Mammary epithelial cell (primary cell): ENCODE measurements at places on chromosomes 16 and 17.
A peak's percentile ranks its signal among the peaks of the same experiment; 100 is the strongest.

GRCh38 chr17:36665417-36665816 lies 64.0 kb downstream of the MRM1 start:
- peak; percentile 20 for DNase-seq

DNA sequence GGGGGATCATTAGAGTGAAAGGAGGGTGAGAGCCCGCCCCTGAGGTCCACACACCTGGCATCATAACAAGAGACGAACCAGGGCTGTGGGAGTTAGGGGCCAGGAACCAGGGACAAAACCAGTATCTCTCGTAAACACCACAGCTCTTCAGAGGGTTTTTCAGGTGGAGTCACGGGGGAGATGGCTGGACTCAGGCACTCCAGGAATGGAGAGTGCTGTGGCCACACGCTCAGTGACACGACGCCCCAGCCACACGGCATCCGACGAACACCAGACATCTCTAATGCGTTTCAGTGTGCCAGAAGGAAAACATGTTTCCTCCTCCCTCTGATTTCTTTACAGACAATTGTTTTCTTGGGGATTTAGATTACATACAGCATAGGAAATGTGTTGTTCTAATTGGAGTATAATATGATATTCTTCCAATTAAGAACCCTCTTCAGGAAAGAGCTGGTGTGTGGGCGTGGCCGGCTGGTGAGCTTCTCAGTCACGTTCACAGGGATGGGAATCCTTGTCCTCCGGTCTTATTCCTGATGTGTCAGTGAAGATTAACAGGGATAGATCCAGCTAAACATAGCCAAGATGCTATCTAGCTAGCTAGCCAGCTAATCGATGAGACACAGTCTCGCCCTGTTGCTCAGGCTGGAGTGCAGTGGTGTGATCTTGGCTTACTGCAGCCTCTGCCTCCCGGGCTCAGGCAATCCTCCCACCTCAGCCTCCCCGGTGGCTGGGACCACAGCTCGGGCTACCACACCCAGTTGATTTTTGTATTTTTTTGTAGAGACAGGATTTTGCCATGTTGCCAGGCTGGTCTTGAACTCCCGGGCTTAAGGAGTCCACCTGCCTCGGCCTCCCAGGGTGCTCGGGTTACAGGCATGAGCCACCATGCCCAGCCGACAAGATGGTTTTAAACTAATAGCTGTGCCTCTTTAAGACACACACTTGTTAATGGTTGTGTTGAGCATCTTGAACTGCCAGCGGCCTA lies 98.6 kb downstream of the BANP start:
- no peak for DNase-seq

GRCh38 chr17:81342269-81343070 lies 47.4 kb upstream of the SLC38A10 start:
- peak; percentile 37 for DNase-seq

DNA sequence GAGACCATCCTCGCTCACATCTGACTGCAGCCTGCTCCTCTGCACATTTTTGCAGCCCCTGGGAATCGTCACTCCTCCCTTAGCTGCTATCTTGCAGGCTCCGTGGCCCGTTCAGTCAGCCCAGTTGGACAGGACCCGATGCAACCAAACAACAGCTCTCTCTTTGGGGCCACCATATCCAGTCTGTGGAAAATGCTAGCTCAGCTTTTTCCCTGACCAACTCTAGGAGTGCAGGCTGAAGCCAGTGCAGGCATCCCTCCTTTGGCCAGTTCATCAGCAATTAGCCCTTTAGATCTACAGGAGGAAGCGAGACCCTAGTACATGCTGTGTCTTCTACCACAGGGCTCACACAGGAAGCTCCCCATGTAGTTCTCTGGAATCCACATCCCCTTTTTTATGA lies 182.1 kb downstream of the HS3ST3A1 start:
- no peak for DNase-seq

DNA sequence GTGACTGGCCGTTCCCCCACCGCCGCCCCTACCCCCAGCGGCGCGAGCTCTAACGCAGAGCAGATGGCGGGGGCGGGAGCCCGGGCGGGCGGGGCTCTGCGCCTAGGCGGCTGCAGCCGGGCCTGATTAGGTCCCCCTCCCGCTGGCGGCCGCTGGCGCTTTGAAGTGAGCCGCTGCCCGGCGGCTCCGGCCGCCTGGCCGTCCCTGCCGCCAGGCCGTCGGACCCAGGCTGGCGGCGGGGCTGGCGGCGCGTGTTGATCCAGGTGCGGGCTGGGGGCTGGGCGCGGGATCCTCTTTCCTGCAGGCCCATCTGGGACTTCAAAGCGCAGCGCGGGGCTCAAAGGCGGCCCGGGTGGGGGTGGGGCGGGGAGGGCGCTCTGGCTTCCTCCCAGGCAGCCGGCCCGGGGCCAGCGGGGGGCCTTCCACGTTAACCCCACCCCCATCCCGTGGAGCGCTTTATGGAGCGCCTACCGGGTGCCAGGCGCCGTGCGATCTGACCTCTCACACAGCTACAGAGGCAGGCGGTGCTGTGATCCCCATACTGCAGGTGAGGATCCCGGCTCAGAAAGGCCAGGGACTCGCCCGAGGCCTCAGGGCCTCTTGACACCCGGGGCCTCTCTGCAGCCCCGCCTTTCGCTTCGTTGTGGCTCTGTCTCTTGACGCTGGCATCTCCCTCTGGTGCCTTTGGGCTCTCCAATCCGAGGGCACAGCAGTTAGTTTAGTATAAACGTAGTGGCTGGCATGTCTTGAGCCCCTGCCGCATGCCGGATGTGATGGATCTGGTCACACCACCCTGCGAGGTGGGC lies 80.0 kb upstream of the NKD1 start:
- no peak for DNase-seq

GRCh38 chr16:29974291-29975133 lies 844 bp downstream of the TAOK2 start:
- no peak for DNase-seq

GRCh38 chr17:31488264-31488981 lies 96.9 kb downstream of the RAB11FIP4 start:
- peak; percentile 25 for DNase-seq

DNA sequence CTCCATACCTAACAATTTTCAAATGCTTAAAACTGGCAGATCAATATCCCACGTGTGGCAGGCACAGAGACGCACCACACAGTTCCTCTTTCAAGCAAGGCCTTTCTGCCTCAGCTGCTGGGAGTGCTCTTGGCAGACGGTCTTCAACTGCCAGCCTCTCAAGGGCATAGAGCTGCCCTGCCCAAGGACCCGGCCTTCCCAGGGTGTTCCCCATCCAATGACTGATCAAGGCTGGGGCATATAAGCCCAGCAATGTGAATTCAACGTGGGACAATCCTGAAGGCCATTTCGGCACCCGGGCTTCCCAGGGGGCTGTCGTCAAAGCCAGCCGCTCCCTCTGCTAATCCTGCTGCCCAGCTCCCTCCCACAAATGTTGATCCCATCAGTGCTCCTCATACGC lies 107.1 kb downstream of the STX8 start:
- DNase-seq, result no peak
